ENCODE measurements at places on chromosomes 7 and 10. TPM values are rescaled to one million over a fixed set of nuclear protein-coding genes. Genes with fewer than 3 reads are reported as not detected.
A peak's percentile ranks its signal among the peaks of the same experiment; 100 is the strongest.

GRCh38 chr7:35036361-35037171 lies 719 bp downstream of the DPY19L1 start:
- peaks cover 2% of the 10 kb centered on the region for H3K4me1 ChIP-seq
- peak overlapping the region; percentile 39 for H3K27ac ChIP-seq
- DNase-seq = peak; percentile 80
- no peaks in the 10 kb centered on the region for H3K36me3 ChIP-seq

DNA sequence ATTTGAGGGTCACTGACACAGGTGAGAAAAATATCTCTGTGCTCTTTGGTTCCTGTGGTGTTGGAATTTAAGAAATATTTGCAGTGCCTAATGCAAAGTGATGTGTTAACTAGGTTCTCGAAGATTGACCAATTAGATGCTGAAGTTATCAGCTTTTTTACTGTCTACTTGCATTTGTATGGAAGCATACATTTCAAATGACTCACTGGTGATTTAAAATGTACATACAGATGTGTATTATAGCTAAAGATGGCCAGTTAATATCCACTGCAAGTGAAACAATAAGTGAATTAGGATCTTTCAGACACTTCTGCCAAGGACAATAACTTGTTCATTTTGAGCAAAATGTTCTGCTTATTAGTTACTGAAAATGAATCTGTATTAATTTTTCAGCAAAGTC lies 205.0 kb downstream of the FANK1 start:
- no peak overlapping the region for H3K4me3 ChIP-seq
- peaks cover 3% of the 10 kb centered on the region for H3K4me1 ChIP-seq
- H3K27ac ChIP-seq = no peak overlapping the region

DNA sequence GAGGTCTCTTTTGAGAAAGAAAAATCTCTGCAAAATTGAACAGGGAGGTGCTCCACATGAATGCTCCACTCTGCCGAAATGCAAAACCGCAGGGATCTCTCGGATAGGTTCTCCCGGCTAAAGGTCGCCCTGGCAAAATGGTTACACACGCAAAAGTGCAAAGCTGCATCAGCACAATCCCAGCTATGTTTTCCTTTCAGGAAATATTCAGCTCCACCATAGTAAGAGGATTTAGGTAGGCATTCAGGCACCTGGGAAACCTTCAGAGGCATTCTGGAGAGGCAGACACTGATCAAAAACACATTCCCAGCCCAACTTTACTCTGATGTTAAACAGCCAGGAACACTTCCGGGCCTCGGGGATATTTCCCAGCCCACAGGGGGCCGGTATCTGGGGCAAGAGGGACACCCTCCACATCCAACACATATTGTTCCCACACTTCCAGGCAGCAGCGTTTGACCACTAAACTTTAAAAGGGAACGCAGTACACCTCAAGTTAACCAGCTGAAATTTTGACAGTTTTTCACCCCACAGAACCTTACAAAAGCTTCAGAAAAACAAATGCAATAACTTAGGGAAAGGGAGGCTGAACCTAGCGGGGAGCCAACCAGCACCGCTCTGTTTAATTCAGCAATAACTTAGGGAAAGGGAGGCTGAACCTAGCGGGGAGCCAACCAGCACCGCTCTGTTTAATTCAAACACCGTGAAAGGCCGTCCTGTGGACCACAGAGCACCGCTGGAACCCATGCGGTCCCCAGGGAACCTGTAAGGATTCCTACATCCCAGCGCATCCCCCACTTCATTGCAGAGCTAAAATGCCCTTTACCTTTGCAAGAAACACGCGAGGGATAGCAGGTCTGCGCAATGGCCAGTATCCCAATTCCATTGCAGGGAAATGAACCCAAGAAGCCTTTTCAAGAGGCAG lies 45.9 kb downstream of the TNS3 start:
- peaks cover 31% of the 10 kb centered on the region for H3K4me1 ChIP-seq
- H3K27ac ChIP-seq = peak overlapping the region; percentile 75
- peak overlapping the region; percentile 57 for H3K4me3 ChIP-seq
- DNase-seq = no peak

GRCh38 chr10:10727812-10728211 lies 289.9 kb upstream of the CELF2 start:
- H3K27me3 ChIP-seq = no peaks in the 10 kb centered on the region
- H3K27ac ChIP-seq = no peak overlapping the region
- H3K36me3 ChIP-seq = no peaks in the 10 kb centered on the region
- no peak for DNase-seq
- no peaks in the 10 kb centered on the region for H3K4me1 ChIP-seq

GRCh38 chr10:14608381-14609001 lies 166.2 kb downstream of the FAM107B start:
- no peak overlapping the region for H3K4me3 ChIP-seq
- peaks cover 28% of the 10 kb centered on the region for H3K4me1 ChIP-seq
- H3K36me3 ChIP-seq = no peaks in the 10 kb centered on the region
- no peak overlapping the region for H3K27ac ChIP-seq
- DNase-seq = no peak

- no peaks in the 10 kb centered on the region for H3K27me3 ChIP-seq
- no peaks in the 10 kb centered on the region for H3K4me1 ChIP-seq
- H3K27ac ChIP-seq = no peak overlapping the region
- no peaks in the 10 kb centered on the region for H3K36me3 ChIP-seq
- DNase-seq = no peak
Measured at GRCh38 chr7:9504678-9505077, 1071.3 kb downstream of the NXPH1 start.

DNA sequence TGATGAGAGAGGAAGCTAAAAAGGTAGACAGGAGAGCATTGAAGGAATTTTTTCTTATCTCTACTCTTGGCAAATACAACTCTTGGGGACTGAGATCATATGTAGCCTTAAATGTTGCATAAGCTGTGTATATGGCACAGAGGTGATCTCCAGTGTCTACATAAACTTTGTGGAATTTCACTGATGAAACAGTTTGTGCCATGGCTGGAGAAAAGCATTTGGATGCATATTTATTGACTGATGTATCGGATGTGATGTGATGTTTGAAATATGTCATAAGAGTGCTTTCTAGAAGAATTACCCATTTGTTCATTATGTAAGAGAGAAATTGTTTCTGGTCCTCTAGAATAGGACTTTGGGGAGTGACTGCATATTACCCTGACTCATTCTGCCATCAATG lies 244.9 kb upstream of the LRRTM3 start:
- H3K36me3 ChIP-seq = no peaks in the 10 kb centered on the region
- H3K27ac ChIP-seq = no peak overlapping the region
- DNase-seq = no peak
- H3K27me3 ChIP-seq = no peaks in the 10 kb centered on the region
- no peak overlapping the region for H3K4me3 ChIP-seq

DNA sequence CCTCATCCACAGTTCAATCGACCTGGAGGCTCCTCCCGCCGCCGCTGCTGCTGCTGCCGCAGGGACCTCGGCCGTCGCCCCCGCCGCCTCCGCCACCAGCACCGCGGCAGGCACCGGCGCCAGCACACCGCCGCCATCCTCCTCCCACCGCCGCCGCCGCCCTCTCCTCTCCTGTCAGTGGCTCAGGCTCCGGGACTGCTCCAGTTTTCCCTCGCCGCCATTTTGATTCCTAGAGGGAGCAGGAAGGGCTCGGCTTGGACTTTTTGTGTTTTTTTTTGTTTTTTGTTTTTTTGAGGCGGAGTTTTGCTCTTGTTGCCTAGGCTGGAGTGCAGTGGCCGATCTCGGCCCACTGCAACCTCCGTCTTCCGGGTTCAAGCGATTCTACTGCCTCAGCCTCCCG lies 3.0 kb upstream of the MCM10 start:
- H3K27me3 ChIP-seq = no peaks in the 10 kb centered on the region
- peaks cover 3% of the 10 kb centered on the region for H3K4me1 ChIP-seq
- H3K4me3 ChIP-seq = peak overlapping the region; percentile 32
- H3K36me3 ChIP-seq = no peaks in the 10 kb centered on the region

- H3K27me3 ChIP-seq = no peaks in the 10 kb centered on the region
- H3K36me3 ChIP-seq = no peaks in the 10 kb centered on the region
- H3K4me1 ChIP-seq = no peaks in the 10 kb centered on the region
- H3K27ac ChIP-seq = no peak overlapping the region
Measured at GRCh38 chr7:40482845-40483244, 348.0 kb downstream of the SUGCT start.

GRCh38 chr7:38512704-38513103 lies 118.5 kb downstream of the AMPH start:
- no peaks in the 10 kb centered on the region for H3K4me1 ChIP-seq
- no peaks in the 10 kb centered on the region for H3K36me3 ChIP-seq
- H3K27me3 ChIP-seq = no peaks in the 10 kb centered on the region
- H3K4me3 ChIP-seq = no peak overlapping the region
- no peak for DNase-seq

- no peaks in the 10 kb centered on the region for H3K36me3 ChIP-seq
- no peaks in the 10 kb centered on the region for H3K27me3 ChIP-seq
- H3K4me3 ChIP-seq = no peak overlapping the region
- peak; percentile 49 for DNase-seq
- H3K4me1 ChIP-seq = no peaks in the 10 kb centered on the region
- H3K27ac ChIP-seq = no peak overlapping the region
Measured at GRCh38 chr10:124122211-124122610, 28.8 kb upstream of the CHST15 start.

GRCh38 chr7:107277331-107277730 lies 108.5 kb downstream of the HBP1 start:
- H3K4me1 ChIP-seq = no peaks in the 10 kb centered on the region
- H3K36me3 ChIP-seq = no peaks in the 10 kb centered on the region
- H3K27me3 ChIP-seq = no peaks in the 10 kb centered on the region

GRCh38 chr7:90180011-90180585 lies 25.8 kb downstream of the STEAP1 start:
- H3K27me3 ChIP-seq = no peaks in the 10 kb centered on the region
- H3K4me3 ChIP-seq = no peak overlapping the region
- H3K36me3 ChIP-seq = no peaks in the 10 kb centered on the region
- no peak overlapping the region for H3K27ac ChIP-seq
- no peak for DNase-seq

- H3K27me3 ChIP-seq = no peaks in the 10 kb centered on the region
- peak; percentile 31 for DNase-seq
- H3K36me3 ChIP-seq = no peaks in the 10 kb centered on the region
- H3K4me1 ChIP-seq = peaks cover 20% of the 10 kb centered on the region
- H3K27ac ChIP-seq = no peak overlapping the region
Measured at GRCh38 chr10:58651040-58651439, 138.4 kb downstream of the BICC1 start.

- H3K4me3 ChIP-seq = no peak overlapping the region
- H3K27ac ChIP-seq = no peak overlapping the region
- H3K4me1 ChIP-seq = peaks cover 7% of the 10 kb centered on the region
Measured at GRCh38 chr10:110356628-110357245, 52.0 kb upstream of the SMNDC1 start.

GRCh38 chr10:104317269-104317710 lies 21.0 kb downstream of the ITPRIP start:
- H3K27ac ChIP-seq = no peak overlapping the region
- peaks cover 31% of the 10 kb centered on the region for H3K4me1 ChIP-seq
- DNase-seq = no peak
- H3K36me3 ChIP-seq = peaks cover 2% of the 10 kb centered on the region
- no peaks in the 10 kb centered on the region for H3K27me3 ChIP-seq
- H3K4me3 ChIP-seq = no peak overlapping the region

DNA sequence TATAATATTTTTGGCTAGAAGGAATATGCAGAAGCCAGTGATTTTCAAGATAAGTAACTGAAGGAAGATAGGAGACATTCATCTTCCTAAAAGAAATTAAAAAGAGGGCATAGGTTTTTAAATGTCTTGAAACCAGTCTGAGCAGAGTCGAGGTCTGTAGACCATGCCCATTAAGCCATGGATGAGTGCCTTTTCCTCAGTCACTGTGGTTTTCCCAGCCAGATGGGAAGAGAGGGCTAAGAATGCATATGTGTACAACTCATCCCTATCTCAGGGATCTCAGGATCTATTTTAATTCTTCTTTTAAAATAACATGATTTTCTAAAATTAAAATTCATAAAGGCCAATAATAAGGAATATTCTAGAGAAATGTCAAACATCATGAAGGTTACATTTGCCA lies 112.8 kb downstream of the PPP1R3A start:
- H3K36me3 ChIP-seq = no peaks in the 10 kb centered on the region
- no peaks in the 10 kb centered on the region for H3K4me1 ChIP-seq
- no peak overlapping the region for H3K4me3 ChIP-seq
- H3K27ac ChIP-seq = no peak overlapping the region

GRCh38 chr7:1702652-1703051 lies 32.6 kb downstream of the ELFN1 start:
- no peak overlapping the region for H3K4me3 ChIP-seq
- H3K4me1 ChIP-seq = no peaks in the 10 kb centered on the region
- no peak overlapping the region for H3K27ac ChIP-seq
- H3K27me3 ChIP-seq = no peaks in the 10 kb centered on the region
- DNase-seq = no peak

- no peak overlapping the region for H3K27ac ChIP-seq
- no peaks in the 10 kb centered on the region for H3K27me3 ChIP-seq
- peaks cover 3% of the 10 kb centered on the region for H3K4me1 ChIP-seq
- no peak for DNase-seq
Measured at GRCh38 chr10:75287697-75288096, 51.9 kb upstream of the COMTD1 start.

DNA sequence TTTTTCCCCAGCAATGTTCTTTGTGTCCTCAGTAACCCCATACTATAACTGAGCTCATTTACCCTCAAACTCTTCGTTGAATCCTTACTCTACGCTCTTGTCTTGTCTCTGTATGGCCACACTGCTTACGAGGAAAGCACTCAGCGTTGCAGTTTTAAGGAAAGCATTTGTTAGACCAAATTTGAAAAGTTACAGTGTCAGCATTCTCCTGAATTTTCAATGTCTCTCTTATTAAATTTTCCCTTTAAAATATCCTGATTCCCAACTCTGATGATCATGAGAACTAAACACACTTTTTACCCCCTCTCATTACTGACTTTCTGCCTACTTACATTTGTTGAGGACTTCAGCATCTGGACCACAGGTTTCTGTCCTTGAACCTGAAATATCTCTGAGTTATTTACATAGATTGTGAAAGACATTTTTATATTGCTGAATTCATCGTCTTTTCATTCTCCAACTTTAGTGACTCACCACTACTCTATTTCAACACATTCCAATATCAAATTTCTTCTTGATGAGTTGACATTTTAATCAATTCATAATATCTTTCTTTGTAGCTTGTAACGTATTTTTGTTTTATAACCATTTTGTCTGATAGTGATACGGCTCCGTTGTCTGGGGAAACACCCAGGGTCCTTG lies 19.8 kb upstream of the VWDE start:
- H3K4me3 ChIP-seq = no peak overlapping the region
- no peak overlapping the region for H3K27ac ChIP-seq
- no peaks in the 10 kb centered on the region for H3K36me3 ChIP-seq
- H3K27me3 ChIP-seq = no peaks in the 10 kb centered on the region
- no peaks in the 10 kb centered on the region for H3K4me1 ChIP-seq
- DNase-seq = no peak

The FKBP9 gene
- total RNA-seq = 109 TPM

The CCDC146 gene
- 15.4 TPM for total RNA-seq

The ZNF117 gene
- 12.6 TPM for total RNA-seq

The TMEM176B gene
- 345 TPM for total RNA-seq

The TRIM50 gene
- 0.19 TPM for total RNA-seq

The PTPRE gene
- total RNA-seq = 25.7 TPM

The OIT3 gene
- not detected for total RNA-seq

The FGL2 gene
- total RNA-seq = 96.9 TPM

The KIAA1549 gene
- 10.1 TPM for total RNA-seq

The SGPL1 gene
- total RNA-seq = 105 TPM

The NPC1L1 gene
- 0.88 TPM for total RNA-seq

The OR6V1 gene
- not detected for total RNA-seq

The SLC16A9 gene
- 15.5 TPM for total RNA-seq

The AKR1C3 gene
- total RNA-seq = 61.8 TPM

The TDRD1 gene
- total RNA-seq = 0.88 TPM

The PTPRN2 gene
- 4.8 TPM for total RNA-seq
